Panc1 (cell line): ENCODE measurements at places on chromosomes 6 and 20.

GRCh38 chr6:102417368-102417998 is 1024.0 kb downstream of the GRIK2 start:
- DNase-seq: no peak

DNA sequence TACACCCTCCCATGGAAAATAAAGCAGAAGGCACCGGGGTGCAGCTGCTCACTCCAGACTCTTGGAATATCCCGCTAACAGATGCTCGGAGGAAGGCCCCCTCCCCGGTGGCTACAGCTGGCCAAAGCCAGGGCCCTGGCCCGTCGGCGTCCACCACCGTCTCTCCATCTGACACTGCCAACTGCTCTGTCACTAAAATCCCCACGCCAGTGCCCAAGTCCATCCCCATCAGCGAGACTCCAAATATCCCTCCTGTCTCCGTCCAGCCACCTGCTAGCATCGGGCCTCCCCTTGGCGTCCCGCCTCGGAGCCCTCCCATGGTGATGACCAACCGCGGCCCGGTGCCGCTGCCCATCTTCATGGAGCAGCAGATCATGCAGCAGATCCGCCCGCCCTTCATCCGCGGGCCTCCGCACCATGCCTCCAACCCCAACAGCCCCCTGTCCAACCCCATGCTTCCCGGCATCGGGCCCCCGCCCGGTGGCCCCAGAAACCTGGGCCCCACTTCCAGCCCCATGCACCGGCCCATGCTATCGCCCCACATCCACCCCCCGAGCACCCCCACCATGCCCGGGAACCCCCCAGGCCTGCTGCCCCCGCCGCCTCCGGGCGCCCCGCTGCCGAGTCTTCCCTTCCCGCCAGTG is 143.9 kb downstream of the SOBP start:
- no peak for DNase-seq

GRCh38 chr6:36357872-36358225 is 21.2 kb upstream of the BNIP5 start:
- DNase-seq: no peak

DNA sequence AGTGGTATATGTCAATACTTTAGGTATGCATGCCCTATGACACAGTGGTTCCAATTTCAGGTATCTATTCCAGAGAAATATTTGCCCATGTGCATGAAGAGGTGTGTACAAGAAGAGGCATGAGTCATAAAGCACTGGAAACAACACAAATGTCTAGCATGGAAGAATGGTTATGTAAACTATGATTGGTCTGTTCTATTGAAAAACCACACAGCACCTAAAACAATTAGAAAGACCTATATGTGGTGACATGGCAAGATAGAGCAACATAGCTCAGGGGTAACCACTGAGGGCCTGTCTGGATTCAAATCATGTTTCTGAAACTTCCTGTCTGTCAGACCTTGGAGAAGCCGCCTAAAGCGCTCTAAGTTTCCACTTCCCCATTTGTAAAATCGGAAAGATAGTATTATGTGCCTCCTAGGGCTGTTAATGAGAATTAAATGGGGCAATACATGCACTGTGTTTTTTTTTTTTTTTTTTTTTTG is 76.0 kb upstream of the SHLD1 start:
- no peak for DNase-seq

- no peak for DNase-seq
Observed at GRCh38 chr6:44260451-44261297, 3.3 kb upstream of the SLC35B2 start.

DNA sequence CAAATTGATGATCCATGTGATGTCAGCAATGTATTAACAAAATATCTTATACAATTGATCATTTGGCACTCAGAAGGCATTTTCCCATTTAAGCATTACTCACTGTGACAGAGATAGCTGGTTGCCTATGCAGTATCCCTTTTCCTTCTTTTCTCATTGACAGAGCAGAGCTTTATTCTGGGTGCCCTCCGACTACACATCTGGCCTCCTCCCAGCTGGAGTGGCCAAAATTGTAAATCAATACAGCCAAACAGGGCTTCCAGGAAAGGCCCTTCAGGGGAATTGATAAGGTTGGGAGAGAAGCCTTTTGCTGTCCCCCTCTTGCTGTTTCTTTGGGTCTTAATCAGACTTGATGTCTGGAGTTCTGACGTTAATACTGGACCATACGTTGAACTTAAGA is 9.6 kb upstream of the BLOC1S5 start:
- DNase-seq: no peak

GRCh38 chr6:14312587-14312986 is 195.0 kb downstream of the CD83 start:
- DNase-seq: no peak

GRCh38 chr6:163776196-163776905 is 361.8 kb downstream of the QKI start:
- no peak for DNase-seq

- no peak for DNase-seq
Observed at GRCh38 chr6:47936820-47937219, 155.0 kb downstream of the OPN5 start.

DNA sequence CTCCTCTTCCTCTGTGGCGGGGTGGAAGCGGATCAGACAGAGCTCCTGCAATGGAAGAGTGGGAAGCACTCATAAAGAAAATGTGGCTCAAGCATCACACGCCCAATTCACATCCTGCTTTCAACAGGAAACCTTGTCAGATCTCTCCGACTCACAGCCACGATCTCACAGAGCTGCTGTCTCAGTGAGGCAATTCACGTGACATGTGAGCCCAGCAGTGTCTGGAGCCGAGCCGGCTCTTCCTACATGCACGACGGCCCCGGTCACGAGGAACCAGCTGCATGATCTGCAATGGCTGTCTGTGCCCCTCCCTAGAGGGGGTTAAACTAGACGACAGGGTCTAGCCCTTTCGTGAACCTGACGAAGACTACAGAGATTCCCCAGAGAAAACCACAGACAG is 29.5 kb upstream of the TCFL5 start:
- no peak for DNase-seq

DNA sequence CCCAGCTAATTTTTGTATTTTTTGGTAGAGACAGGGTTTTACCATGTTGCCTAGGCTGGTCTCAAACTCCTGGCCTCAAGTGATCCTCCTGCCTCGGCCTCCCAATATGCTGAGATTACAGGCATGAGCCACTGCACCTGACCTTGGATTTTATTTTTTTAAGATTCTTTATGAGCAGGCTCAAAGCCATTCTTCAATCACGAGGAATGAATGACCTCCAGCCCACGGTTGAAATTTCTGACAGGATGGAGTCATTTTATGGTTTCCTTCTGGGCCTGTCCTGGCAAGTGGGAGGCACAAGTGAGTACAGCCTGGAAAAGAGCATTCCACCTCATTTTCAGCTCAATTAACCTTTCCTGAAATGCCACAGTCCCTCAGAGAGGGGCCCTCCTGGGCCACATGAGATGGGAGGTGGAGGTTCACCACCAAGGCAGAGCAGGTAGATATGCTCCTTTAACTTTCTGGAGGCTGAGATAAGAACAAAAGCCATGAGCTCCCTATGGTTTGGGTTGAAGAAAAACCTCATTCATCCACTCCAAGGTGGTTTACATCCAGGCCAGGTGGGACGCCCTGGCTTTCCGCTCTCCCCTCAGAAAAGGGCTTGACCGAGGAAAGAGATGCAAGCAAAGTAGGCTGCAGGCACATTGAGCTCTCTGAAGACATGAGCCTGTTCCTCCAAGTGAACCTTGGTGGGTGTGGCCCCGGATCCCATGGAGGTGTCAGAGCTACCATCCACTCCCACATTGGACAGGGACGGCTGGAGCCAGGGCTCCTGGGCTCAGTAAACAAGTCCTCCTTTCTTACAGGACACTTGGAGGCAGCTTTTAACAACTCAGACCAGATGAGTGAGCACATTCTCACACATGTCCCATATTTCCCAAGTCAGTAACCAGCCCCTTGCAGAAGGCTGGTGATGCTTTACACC is 208.5 kb upstream of the SSTR4 start:
- DNase-seq: no peak

GRCh38 chr20:4026093-4026601 is 10.8 kb upstream of the RNF24 start:
- DNase-seq: no peak

- DNase-seq: no peak
Observed at GRCh38 chr6:82085701-82086100, 161.8 kb downstream of the IBTK start.

DNA sequence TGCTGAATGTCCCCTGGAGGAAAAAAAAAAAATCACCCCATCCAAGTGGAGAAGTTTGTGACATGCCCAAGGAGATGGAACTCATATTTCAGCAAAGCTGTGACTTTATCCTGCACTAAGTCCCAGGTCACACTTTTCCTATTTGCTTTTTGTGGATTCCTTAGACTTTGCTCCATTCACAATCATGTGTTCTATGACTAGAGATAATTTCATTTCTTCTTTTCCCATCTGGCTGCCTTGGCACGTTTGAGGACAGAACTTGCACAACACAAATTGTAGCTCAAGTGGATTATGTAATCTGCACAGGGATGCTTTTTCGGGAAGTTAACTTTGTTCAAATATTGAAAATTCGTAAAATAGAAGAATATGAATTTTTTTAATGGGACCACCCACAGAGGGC is 100.7 kb upstream of the PTPN1 start:
- DNase-seq: no peak

GRCh38 chr6:168101590-168102314 is 22.7 kb upstream of the FRMD1 start:
- no peak for DNase-seq

- DNase-seq: no peak
Observed at GRCh38 chr6:169890049-169890448, 138.6 kb downstream of the ERMARD start.

- no peak for DNase-seq
Observed at GRCh38 chr6:156595476-156595875, 181.7 kb upstream of the ARID1B start.

- no peak for DNase-seq
Observed at GRCh38 chr6:107764684-107765460, 59.2 kb downstream of the SCML4 start.

GRCh38 chr20:61045876-61046585 is 206.0 kb upstream of the CDH4 start:
- DNase-seq: no peak

GRCh38 chr20:43535370-43536004 is 23.3 kb upstream of the SGK2 start:
- DNase-seq: no peak

GRCh38 chr6:95935736-95936135 is 80.0 kb upstream of the FUT9 start:
- no peak for DNase-seq

DNA sequence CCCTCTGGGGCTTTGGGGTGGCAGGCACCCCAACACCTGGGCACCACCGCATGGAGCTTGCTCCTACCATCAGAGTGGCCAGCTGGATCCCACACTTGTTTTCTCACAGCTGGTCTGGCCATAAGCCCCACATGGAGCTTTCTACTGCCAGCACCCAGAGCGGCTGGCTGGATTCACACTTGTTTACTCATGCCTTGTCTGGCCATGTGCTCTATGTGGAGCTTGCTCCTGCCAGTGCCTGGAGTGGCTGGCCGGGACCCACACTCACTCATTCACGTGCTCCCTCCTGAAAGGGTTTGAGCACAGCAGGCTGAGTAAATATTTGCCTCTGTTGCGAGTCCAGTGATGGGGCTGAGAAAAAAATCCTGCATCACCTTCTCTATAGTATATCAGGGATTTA is 487.0 kb downstream of the CD109 start:
- no peak for DNase-seq

DNA sequence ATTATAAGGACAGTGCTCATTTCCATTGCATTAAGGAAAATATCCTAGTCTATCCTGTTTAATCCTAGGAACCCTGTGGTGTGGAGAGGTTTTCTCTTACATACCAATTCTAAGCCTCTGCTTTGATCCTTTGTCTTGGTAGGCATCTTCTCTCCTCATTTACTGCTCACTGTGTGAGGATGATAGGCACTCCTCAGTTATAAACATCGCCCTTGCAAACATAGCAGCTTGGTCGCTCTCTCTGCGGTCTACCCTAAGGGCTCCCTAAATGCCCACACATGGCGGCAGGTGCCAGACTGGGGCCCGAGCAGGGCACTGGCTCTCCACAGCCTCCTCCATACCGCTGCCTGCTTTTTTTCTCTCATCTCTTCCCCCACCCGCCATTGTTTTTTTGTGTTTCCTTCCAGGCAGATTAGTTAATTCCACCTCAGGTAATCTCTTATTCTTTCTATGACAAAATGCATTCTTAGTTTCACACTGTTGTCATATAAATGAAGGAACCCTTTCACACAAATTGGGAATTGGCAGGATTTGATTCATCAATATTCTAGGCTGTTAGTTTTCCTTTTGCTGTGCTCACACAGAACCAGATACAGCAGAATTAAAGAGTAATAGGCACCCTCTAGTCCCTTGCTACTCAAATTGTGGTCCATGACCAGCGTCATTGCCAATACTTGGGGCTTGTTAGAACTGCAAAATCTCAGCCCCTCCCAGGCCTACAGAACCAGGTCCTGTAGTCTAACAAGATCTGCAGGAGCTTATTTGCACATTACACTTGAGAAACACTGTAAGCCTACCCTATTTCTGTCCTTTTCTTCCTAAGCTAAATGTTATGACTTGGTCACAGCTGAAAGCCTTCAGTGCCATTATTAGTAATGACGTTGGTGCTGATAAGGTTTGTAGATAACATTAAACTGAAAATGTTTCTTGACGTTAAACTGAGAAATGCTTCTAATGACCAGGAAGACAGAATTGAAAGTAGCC is 36.3 kb downstream of the CARMIL1 start:
- no peak for DNase-seq

DNA sequence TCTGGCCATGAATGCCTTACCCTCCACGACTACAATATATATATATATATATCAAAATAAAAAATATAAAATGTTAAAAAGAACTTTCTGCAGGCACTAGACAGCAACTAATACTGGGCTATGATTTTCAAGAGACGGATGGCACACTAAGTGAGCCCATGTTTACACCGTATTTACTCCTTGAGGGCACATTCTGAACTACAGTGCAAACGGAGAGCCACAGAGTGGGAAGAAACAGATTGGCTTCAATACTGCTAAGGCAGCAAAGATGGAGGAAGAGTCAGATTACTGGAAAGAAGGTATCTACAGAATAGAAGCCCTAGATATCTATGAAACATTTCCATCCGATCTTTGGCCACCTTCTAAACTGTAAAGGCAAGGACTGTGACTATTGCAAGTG is 330.3 kb downstream of the HTR1B start:
- DNase-seq: no peak

DNA sequence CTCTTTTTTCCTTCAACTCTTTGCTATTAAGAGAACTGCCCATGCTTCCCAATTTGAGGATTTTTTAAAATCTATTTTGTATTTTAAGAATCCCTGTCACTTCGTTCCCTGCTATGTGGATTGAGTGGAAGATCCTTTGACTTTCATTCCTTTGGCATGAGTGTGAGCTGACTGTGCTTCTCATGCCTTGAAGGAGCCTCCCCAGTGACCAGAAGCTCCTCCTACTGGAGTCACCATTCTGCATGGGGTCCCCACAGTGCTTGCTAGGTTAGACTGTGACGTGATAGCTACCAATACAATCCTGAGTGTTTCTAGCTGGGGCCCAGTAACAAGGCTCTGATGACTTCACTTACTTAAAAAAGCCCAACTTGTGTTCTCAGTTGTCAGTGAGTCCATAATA is 104.4 kb upstream of the LAMP5 start:
- no peak for DNase-seq
